Mesenchymal stem cell (in vitro differentiated cells and primary cell): ENCODE measurements at places on chromosomes 12 and 14.

DNA sequence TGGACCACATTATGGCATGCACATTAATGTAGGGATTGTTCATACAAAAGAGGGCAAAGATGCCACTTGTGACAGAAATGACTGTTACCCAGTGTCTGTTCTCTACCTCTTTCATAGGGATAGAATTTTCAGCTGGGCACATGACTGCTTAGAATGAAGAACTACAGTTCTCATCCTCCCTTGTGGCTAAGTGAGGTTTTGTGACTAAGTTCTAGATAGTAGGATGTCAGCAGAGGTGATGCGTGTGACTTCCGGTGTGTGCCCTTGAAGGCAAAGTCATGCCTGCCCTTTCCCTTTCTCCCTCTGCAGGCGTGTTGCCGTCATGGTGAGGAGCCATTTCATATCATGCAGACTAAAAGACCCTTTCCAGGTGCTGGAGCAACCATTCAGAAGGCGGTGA lies 99.3 kb downstream of the CACNA1C start:
- no peak for DNase-seq

DNA sequence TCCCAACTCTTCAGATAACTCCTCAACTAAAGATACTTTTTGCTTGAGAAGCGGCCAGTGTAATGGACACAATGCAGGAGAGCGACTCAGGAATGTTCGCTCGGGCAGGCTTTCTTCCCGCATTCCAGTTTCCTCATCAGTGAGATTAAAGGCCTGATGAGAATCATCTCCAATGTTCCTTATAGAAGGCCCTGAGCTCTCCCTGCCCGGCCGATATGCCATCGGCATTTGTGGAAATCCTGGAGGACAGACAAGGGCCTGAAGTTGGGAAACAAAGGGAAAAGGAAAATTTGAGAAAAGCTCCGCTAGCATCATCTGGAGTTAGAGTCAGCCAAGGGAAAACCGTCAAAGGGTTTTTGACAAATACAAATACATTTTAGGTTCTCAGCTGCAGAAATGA lies 38.0 kb upstream of the FOXN3 start:
- no peak for DNase-seq

- DNase-seq: no peak
These were observed 261.9 kb downstream of the TMEM132D start for GRCh38 chr12:129641926-129642325.

GRCh38 chr12:6039894-6040601 lies 84.4 kb downstream of the VWF start:
- peak; percentile 73 for DNase-seq

DNA sequence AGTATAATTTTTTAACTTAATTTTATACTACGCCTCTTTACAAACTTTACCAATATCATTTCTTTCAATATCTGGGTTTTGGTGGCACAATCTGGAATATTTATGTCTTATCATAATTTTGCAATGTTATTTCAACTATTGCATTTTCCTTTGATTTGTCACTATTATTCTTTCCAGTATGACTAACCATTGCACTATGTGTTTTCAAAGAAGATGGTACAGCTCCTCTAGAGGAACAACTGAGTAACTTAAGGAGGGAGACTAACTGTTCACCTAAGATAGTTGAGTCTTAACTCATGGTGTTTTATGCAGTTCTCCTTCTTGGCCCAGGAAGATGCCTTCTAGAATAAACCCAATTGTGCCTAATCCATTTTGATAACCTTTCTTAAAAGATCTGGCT lies 60.5 kb upstream of the KIF21A start:
- no peak for DNase-seq

- DNase-seq: no peak
These were observed 212.2 kb downstream of the KIF26A start for GRCh38 chr14:104350463-104351185.

- no peak for DNase-seq
These were observed 240.9 kb upstream of the DIO3 start for GRCh38 chr14:101320396-101320795.

- no peak for DNase-seq
These were observed 80.6 kb upstream of the TMEM233 start for GRCh38 chr12:119512772-119513497.

- no peak for DNase-seq
These were observed 177.2 kb downstream of the KCNA5 start for GRCh38 chr12:5220835-5221234.

DNA sequence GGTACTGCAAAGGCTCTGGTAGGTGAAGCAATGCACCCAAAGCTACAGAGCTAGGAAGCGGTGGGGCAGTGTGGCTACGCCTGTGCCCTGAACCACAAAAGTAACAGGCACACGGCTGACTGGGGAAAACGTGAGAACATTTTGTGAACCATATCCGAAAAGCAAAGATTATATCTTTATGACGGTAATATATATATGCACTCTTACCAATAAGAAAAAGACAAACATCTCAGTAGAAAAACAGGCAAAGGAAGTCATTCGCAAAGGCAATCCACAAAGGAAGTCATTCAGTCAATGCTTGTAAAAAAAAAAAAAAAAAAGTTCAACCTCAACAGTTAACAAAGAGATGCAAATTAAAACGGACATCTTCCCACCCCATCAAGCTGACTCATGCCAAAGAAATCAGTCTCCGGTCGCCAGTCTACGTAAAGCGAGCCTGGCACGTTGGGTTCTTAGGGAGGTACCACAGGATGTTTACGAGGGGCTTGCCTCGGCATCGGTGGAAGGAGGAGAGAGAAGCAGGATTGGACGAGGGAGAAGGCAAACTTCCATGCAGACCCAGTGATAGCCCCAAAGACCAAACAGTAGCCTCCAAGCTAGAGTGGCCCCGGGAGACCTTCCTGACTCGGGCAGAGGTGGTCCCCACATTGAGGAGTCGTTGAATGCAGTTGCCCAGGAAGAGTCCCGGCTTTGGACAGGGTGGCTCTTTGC lies 39.4 kb upstream of the PPP2R5C start:
- peak; percentile 88 for DNase-seq

GRCh38 chr12:68815232-68815927 lies 7.4 kb downstream of the MDM2 start:
- no peak for DNase-seq

DNA sequence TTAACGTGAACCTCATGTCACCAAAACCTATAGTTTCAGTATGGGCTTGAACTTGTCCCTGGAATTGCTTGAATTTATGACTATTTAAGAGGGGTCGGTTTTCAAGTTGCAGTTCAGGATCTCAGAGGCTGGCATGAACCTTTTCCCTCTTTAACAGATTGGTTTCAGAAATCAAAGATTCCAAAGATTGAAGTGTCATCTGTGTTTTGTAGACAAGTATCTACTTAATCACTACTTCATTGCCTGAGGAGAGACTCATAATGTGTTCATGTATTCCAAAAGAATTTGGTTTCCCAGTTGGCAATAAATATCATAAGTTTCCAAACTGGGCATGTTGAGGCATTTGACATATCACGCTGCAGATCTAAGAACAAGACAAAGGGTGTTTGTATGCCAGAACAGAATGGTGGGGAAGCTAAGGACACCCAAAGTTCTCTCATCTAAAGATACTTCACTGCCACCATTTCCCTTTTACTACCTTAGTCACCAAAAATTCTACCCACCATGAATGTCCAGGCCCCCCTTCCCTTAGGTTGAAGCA lies 199.5 kb downstream of the NUAK1 start:
- DNase-seq: no peak

DNA sequence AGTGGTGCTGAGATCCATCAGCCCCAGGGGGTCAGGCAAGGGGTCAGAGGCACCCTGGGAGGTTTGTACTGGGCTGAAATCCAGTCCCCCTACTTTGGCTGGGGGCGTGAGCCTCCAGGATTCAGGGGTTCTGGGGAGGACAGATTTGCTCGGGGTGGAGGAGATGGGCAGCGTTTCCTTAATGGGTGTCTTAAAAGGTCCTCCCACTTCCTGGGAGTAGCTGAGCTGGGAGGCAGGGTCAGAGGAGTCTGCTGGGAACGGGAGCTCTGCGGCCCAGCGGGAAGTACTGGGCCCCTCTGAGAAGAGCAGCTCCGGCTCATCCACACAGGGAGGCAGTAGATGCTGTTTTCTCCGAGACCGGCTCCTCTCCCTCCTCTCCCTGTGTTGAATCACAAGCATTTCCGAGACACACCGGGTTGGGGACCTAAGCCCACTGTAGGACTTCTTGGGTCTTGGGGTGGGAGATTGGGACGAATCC lies 2.1 kb upstream of the TEX52 start:
- no peak for DNase-seq

DNA sequence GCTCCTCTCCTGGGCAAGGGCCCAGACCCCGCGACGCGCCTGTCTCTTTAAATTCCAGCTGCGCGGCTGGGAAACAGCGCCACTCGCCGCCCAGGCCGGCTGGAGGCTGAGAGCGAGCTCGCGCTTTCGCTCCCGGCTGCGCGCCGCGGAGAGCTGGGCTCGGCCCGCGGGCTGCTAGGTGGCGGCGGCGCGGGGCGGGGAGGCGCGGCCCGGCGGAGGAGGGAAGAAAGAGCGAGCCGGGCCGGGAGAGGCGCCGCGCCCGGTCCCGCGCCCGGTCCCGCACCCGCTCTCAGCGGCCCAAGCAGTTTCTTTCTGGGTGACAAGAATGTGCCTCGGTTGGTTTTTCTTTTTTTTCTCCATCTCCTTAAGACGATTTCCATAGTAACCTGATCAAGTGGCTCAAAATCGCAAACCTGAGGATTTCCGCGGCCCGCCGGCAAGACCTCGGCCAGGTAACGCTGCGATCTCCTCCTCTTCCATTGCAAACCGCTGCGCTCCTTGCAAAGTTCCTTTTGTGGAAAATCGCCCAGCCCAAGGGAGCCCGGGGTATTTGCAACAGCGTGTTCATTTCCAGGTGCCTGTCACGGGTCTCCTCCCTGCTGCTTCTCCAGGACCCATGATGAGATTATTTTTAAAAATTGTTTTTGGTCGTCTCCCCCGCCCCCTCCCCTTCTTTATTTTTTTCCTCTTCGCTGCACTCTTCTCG lies 259.5 kb upstream of the E2F7 start:
- DNase-seq: peak; percentile 69

GRCh38 chr12:25824734-25825133 lies 133.7 kb upstream of the RASSF8 start:
- no peak for DNase-seq

DNA sequence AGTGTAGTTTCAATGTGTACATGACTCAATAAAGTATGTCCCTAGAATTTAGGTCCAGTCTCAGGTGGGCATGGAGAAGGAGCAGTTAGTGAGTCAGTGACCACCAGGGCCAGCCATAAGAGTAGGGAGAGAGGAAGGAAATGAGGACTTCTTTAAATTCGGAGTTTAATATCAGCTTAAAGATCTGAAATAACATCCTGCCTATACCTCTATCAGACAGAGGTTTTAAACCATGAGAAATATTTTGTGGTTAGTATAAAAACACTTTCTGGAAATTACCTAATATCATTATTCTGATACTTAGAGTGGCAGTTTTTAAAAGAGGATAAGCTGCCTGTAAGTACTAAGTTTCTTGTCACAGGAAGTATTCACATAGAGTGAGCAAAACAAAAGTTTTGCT lies 61.7 kb upstream of the ST8SIA1 start:
- no peak for DNase-seq

- DNase-seq: no peak
These were observed 443.6 kb upstream of the SYT1 start for GRCh38 chr12:78420991-78421390.

DNA sequence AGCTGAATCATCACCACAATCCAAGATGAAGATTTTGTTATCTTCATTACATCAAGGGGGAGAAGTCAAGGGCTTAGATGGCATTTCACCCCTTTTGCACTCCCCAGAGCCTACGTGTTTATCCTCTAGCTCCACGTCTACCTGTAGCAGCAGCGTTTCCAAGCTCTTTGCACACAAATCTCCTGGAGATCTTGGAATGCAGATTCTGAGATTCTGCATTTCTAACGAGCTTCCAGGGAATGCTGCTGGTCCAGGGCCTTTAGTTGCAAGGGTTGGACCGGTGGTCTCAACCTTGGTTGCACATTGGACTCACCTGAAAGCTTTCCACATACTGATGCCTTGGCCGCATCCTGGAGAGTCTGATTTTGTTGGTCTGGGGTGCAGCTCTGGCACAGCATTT lies 49.5 kb upstream of the STON2 start:
- no peak for DNase-seq

DNA sequence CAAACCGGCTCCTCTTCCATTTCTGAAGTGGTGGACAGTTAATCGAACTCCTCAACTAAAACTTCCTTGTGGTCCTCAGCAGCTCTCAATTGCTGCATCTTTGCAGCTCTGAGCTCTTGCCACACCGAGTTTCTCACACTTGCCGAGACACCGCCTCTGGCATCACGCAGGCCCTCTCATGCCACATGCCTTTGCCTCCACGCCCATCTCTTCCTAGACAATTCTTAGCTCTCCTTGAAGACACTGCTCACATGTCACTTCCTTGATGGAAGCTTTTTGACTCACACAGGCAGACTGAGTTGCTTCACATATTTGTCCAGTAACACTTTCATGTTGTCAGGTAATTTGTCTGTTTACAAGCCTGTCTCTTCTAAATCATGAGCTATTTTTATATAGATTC lies 29.2 kb downstream of the KCNA1 start:
- DNase-seq: no peak

DNA sequence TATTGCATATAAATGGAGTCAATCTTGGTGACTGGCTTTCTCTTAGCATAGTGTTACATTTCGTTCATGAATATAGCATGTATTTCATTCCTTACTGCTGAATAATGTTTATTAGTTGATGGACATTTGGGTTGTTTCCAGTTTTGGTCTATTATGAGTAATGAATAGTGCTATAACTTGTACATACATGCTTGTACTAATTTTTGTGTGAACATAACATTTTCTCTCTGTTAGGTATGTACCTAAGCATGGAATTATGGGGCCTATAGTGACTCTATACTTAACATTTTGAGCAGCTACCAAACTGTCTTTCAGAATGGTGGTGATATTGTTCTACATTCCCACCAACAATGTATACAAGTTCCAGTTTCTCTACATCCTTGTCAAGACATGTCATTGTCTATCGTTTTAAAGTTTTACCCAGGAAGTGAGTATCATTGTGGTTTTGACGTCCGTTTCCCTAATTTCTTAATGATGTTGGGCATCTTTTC lies 23.1 kb downstream of the ATP2A2 start:
- no peak for DNase-seq

DNA sequence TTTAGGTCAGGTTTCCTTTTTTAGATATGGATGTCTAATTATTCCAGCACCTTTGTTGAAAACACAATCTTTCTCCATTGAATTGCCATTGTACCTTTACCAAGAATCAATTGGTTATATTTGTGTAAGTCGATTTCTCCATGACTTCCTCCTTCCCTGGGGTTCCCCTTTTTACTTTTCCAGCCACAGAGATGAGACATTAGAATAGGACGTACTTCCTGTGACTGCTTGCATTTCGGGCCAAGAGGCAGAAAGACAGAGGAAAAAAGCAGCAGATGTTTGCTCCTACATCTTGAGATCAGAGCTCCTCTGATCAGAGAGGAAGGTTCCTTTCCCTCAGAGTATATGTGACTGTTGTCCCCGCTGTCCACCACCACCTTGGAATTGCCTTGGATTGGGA lies 453.7 kb upstream of the RGS6 start:
- peak; percentile 65 for DNase-seq

GRCh38 chr12:109197327-109197726 lies 80.9 kb downstream of the ACACB start:
- DNase-seq: no peak

GRCh38 chr14:103801459-103801858 lies 45.9 kb downstream of the PPP1R13B start:
- DNase-seq: peak; percentile 60
